ENCODE measurements at places on chromosomes 7 and 10.

DNA sequence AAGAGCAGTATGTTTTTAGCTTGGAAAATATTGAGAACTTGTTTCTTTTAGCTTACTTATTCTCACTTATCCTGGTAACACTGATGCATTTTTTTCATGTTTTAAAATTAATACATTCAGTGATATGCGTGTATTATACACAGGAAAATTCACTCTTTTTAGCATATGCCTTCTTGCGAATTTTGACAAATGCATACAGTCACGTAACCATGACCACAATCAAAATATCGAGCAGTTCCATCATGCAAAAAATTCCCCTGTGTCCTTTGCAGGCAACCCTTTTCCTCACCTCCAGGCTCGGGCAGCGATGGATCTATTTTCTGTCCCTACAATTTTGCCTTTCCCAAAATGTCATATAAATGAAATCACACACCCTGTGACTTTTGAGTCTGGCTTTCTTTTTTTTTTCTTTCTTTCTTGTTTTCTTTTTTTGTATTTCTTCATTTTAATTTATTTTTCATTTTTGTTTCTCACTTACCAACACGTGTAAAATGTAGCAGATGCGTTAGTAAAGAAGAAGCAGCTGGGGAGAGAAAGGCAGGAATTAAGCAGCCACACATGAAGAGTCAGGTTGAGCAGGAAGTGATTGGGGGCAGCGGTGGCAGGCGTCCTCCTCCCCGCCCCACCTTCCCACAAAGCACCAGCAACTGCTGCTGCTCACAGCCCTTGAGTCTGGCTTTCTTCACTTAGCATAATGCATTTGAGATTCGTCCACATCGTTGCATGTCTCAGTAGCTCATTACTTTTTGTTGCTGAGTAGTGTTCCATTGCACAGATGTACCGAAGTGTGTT lies 29.9 kb downstream of the ADRB1 start:
- no peak for DNase-seq

DNA sequence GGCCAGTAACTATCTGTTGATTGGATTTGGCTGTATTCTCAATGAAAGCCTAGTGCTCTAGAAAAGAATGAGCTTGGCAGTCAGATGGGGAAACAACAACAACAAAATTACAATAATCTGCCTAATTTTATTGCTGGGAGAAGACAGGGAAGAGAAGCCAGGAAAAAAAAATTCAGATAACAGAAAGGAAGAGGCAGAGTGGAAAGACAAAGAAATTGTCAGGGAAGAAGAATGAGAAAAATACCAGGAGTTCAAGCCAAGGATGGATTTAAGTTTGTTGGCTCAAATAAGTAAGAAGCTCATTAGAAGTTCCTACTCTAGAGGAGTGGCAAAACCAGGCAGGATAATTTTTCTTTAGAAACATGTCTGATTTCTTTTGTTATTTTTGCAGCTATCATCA lies 45.9 kb upstream of the PRKG1 start:
- DNase-seq = no peak

DNA sequence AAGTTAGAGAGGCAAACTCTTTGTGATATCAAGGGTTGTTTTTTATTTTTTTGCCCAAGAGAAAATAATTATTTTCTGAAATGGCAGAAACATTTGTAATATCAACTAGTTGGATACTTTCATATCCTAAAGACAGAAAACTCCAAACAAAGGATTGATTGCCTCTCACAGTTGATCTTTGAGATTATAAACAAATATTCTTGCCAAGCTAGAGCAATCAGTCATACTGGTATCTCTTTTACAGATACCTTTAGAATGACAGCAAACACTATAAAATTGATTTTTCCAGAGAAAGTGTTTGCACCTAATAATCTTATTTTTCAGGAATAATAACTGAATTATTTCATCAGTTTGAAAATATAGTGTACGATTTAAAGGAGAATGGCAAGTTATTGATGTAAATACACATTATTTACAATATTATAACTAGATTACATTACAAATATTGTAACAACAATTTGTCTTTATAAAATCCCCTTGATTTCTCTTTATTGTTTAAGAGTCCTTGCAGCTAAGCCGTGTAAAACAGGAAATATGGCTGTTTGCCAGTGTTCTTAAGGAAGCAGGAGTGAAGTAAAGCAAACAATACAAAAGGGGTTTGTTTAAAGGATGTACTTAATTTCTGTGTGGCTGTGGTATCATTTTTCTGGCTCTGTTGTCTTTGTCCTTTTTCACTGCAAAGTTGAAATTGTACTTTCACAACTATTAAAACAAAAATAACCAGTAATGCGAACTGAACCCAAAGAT lies 58.4 kb downstream of the MAPK8 start:
- DNase-seq = no peak

DNA sequence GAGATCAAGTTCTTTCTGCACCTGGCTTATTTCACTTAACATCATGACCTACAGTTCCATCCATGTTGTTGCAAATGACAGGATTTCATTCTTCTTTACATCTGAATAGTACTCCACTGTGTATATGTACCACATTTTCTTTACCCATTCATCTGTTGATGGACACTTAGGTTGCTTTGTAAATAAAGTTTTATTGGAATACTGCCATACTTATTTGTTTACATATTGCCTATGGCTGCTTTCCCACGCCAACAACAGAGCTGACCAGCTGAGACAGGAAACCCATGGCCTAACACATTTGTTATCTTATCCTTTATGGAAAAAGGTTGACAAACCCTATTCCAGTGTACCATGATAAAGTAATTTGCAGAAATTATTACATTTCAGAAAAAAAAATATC lies 153.7 kb downstream of the GLI3 start:
- no peak for DNase-seq

DNA sequence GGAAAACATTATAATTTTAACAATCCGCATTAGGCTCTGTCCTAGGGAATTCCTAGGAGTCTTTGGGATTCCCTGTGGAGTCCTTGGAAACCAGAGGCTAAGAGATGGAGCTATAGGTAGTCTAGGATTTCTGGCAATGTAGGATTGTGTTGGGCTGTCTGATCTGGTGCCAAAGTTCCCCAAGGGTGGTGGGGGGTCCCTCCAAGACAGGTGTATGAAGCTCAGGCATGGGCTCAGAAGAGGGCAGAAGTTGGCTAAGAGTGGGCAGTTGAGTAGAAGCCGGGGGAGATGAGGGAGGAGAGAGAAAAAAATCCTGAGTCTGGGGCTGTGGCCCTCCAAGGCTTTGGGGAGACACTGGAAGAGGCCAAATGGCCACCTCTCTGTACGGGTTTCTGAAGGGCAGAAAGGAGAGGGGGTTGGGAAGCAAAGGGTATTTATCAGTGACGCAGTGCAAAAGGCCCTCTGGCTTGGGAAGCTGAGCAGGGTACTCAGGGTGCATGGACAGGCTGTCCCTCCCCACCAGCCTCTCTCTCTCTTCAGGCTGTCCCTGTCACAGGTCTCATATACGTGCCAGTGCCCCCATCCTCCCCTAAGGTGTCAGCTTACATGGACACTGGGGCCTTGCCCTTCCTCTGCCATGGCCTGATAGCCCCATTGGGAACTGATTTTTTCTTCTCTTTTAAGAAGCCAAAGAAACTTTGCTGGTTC lies 929 bp downstream of the HOXA6 start:
- no peak for DNase-seq

DNA sequence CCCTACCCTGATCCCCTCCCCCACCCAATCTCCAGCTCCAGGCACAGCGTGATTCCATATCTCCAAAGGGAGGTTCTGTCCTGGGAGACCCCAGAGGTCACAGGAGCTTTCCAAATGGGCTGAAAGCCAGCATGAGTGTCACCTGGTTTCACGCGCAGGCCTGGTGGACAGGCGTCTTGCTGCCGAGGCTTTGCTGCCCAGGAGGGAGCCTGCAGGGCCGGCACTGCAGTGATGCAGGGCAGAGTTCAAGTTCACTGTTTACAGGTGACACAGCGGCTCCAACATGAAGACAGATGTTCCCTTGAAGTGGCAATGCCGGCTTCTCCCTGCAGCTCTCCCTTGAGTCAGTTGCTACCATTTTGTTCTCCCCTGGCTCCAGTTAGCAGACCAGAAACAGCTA lies 104.3 kb downstream of the TCERG1L start:
- DNase-seq = no peak

GRCh38 chr7:68833422-68833821 lies 764.9 kb upstream of the AUTS2 start:
- DNase-seq = no peak

- no peak for DNase-seq
These were observed 14.6 kb downstream of the FGL2 start for GRCh38 chr7:77184990-77185389.

DNA sequence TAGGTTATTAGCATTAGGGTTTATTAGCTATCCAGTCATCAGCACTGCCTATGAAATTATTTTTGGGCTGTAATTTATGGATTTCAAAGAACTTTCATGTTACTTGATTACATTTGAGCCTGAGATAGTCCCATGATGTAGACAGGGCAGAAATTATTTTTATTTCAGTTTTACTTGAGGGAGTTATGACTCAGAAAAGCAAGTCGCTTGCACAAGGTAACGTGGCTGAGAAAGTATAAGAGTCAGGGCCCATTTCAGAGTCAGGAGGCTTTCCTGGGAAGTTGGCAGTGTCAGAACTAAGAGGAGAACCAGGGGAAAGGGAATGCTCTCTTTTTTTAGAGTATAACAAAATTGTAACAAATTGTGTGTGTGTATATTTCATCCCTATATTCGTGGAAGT lies 16.5 kb downstream of the GATA3 start:
- no peak for DNase-seq

DNA sequence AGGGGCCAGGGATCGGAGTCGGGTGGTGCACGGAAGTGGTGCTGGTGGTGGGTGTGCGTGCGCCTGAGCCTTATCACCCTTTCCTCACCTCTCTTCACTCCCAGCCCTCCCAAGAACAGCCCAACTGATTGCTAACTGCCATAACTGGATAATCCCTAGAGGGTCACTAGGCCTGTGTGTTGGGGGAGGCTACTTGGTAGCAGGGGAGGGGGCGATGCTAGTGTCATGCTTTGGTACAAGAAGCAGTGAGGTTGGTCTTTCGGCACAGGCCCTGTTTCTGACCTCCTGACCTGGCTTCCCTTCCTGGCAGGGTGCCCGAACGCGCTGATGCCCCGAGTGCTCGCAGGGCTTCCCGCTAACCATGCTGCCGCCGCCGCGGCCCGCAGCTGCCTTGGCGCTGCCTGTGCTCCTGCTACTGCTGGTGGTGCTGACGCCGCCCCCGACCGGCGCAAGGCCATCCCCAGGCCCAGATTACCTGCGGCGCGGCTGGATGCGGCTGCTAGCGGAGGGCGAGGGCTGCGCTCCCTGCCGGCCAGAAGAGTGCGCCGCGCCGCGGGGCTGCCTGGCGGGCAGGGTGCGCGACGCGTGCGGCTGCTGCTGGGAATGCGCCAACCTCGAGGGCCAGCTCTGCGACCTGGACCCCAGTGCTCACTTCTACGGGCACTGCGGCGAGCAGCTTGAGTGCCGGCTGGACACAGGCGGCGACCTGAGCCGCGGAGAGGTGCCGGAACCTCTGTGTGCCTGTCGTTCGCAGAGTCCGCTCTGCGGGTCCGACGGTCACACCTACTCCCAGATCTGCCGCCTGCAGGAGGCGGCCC lies 652 bp downstream of the KAZALD1 start:
- DNase-seq = no peak

DNA sequence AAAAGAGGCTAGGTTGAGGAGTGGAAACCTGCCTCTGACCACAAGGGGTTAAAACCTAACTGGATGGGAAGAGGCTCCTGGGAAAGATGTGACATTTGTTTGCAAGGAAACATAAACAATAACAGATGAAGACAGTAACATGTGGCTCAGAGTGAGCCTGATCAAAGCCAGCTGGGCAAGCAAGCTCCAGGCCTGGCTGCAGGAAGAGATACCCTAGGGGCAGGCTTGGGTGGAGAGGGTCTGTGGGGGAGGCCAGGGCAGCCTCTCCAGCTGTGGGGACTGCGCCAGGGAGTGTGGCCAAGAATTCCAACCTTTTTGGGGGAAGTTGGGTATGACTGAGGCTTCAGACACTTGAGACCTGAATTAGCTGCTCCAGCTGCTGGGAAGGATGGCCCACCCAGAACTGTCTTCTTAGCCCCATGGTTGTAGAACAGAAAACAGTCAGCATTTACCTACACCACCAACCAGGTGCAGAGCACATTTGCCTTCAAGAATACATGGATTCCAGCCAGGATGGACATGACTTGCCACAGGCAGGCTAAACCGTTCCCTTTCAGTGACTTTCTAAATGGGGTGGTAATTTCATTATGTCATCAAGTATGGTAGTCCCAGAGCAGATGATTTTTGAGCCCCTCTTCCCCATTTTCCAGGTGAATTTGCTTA lies 10.4 kb upstream of the FAM170B start:
- no peak for DNase-seq

DNA sequence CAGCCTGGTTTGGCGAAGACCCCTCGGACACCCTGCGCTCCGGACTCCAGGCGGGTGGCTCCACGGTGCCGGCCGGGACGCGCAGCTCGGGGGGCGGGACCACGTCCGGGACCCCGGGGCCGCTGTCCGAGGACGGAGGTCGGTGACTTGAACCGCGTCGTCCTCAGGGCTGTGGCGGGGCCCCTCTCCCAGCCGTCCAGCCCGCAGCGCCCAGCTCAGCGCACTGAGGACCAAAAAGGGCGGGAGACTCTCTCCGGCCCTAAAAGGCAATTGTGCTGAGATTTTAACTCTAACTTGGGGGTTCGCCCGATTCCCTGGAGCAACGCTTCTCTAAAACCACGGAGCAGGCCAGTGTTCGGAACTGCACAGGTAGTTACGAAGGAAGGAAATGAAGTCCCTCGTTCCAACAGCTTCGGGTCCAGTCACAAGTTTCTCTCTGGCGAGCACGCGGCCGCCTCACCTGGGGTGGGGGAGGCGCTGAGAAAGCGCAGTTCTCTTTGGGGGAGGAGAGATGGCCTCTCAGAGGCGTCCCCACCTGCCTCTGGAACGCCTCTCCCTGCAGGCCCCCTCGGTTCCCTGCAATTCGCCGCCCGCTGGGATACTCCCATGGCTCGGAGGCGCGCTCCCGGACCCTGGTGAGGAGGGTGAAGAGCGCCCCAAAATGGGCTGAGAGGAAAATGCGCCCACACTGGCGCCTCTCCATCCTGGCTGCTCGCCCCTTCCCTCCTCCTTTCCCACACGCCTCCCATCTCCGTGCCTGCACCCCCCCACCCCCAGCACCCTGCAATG lies 352.7 kb downstream of the DNAJB6 start:
- DNase-seq = no peak

GRCh38 chr7:131904760-131905327 lies 348.4 kb upstream of the PODXL start:
- no peak for DNase-seq

GRCh38 chr7:115968171-115968570 lies 62.4 kb downstream of the TFEC start:
- DNase-seq = no peak

GRCh38 chr10:15150563-15150962 lies 17.9 kb downstream of the NMT2 start:
- no peak for DNase-seq

DNA sequence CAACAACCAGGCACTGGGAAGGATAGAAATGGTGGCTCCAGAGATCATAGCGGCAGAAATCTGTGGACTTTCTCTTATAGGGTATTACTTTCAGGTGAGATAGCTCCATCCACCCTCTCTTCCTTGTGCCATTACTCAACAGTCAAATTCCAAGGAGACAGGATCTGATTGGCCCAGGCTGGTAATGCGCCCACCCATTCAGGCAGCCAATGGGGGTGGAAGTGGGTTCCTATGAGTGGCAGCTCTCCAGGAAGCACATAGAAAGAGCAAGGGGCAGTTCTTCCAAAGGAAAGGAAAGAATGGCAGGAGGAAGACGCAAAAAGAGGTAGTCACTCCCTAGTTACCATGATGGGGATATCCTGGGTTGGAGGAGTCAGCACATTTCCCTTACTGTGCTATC lies 94.4 kb downstream of the STRA8 start:
- DNase-seq = no peak

All from stimulated activated CD8-positive, alpha-beta memory T cell treated with anti-CD3 and anti-CD28 coated beads, Interleukin-15, amount 100 ng/mL, for 1 hour (primary cell).